KG1 (cell line): ENCODE measurements at places on chromosomes 3 and 15.

DNA sequence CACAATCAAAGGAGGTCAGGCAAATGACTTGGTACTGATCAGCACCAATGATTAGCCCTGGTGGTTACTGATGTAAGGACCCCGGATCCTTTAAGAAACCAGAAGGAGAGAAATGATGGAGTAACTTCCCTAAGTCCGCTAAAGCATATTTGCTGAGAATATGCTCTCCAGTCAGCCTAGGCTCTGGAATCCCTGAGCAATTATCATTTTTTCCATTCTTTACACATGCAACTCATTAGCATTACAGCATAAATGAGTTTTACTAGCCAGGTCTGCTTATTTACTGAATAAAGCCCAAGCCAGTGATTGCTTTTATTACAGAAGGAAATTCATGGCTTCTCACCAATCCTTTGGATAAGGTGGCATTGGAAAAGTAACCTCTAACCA is 139.2 kb upstream of the WNT5A start:
- DNase-seq = no peak

DNA sequence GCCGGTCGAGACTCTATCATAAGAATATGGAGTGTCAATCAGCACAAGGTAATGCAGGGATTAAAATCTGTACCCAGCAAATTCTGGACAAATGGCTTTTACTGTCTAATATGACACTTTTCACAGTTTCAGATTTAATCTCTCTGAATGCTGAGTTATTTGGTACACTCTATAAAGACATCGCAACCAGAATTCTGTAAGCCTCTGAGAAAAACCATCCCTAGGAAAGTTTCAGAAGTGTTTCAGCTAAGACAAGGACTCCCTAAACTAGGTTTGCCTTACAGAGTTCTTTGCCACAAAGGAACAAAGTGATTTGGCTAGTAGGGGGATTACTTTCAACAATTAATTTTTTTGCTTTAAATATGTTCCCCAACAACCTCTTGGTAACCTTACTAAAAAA is 11.3 kb downstream of the WDR48 start:
- no peak for DNase-seq

GRCh38 chr3:31936420-31937060 is 44.5 kb downstream of the OSBPL10 start:
- no peak for DNase-seq

DNA sequence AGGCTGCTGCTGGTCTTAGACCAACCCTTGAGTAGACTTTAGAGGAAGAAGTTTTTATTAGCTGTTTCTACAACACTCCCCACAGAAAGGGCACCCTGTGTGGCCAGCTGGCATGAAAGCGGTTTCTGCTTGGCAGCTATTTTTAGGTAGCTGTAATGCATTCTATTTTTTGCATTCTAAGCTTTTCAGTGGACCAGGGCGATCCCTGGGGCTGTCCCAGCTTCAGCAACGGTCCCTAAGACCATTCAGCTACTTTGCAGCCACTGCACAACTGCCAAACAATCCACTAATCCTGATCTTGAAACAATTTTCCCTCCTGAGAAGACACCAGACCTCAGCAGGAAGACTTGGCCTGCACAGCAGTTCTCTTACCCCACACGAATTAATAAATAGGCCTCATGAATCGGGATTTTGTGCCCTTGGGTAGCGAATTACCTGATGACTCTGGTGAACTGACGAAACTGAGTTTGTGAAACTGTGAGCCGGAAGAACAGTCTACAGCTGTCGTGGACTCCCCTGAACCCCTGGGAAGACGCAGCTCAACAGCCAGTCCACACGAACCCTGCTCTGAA is 14.6 kb upstream of the TFRC start:
- no peak for DNase-seq
